ENCODE measurements at places on chromosomes 11 and 22.
A peak's percentile ranks its signal among the peaks of the same experiment; 100 is the strongest.

GRCh38 chr11:75375626-75376025, 23.7 kb upstream of the RPS3 start:
- DNase-seq: no peak

GRCh38 chr11:30260813-30261212, 30.0 kb downstream of the FSHB start:
- DNase-seq: no peak

GRCh38 chr11:13098063-13098462, 88.9 kb downstream of the RASSF10 start:
- peak; percentile 34 for DNase-seq

DNA sequence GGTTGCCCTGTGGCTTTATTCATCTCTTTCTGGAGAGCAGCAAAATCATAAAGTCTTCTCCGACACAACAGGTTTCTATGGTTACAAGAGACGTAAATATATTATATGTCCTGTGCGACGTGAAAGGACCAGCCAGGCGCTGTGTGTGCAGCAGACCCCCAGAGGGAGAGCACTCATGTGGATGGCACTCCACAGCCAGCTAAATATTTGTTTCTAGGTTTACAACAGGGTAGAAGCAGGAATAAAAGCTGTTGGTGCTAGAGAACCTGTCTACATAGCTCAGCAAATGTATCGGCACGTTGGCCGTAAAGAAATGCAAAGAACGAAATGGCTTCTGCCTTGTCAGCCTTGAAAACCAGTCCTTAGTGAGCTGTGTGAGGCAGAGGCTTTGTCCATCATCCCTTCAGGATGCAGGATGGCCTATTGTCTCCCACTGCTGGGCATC, 133.8 kb upstream of the PITPNB start:
- peak; percentile 10 for DNase-seq

DNA sequence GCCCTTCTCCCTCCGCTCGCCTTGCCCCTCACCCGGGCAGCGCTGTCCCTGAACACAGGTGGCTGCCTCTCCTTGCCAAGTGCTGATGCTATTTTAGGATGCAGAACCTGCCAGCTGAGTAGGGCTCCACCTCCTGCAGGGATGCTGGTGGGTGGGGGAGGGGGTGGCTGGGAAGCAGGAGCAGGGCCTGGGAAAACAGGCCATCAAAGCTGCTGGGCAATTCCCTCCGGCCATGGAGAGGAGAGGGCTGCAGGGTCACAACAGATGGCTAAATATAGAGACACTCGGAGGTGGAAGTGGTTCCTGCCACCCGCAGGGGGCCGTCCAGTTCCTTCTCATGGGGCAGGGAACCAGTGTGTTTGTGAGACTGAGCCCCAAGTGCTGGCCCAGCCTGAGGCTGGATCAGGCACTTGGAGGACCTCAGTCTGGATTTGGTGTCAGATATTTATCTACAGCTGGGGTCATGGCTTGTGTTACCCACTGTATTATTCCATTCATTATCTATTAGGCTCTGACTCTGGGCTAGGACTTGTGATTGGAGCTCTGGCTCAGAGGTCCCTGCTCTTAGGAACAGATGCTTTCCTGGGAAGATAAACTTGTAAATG, 59.6 kb downstream of the LRRC32 start:
- no peak for DNase-seq

DNA sequence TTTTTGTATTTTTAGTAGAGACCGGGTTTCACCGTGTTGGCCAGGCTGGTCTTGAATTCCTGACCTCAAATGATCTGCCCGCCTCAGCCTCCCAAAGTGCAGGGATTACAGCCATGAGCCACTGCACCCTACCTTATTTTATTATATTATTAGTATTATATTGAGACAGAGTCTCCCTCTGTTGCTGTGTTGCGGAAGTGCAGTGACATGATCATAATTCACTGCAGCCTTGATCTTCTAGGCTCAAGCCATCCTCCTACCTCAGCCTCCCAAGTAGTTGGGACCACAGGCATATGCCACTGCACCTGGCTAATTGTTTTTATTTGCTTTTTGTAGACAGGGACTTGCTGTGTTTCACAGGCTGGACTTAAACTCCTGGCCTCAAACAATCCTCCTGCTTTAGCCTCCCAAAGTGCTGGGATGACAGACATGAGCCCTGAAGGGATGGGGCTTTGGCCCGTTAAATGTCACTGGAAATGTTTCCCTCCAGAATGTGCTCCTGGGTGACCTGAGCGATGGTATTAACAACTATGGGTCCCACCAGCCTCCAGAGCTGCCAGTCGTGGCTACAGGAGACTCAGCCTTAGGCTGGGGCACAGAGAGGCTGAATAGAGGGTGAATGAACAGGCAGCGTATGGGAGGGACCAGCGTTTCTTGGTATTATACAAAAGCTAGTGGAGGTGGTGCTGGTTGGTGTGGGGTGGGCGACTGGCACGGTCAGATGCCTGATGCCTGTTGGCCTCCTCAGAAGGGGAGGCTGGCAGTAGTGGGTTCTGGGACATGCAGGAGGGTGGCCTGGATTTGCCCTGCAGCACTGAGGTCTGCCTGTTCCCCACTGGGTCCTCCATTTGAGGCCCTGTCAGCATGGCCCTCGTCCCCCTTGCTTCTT, 7.3 kb downstream of the TANGO2 start:
- no peak for DNase-seq

DNA sequence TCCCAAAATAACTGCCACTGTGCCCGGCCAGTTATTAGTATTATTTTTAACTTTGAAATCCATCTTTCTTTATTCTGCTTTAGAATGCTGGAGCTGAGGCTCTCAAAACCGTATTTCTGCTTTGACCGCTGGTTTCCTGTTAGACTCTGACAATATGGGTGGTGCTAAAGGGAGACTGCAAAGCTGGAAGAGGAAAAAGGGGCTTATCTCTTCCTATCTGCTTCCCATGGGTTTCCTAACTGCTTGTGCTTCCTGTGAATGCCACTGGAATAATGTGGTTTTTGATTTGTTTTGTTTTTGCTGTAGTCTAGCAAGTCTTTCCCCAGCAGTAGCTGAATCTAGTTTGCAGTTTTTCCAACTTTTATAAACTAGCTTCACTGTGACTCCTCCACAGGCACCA, 43.6 kb downstream of the XRRA1 start:
- no peak for DNase-seq

GRCh38 chr11:120169981-120170698, 32.2 kb upstream of the TRIM29 start:
- no peak for DNase-seq

- no peak for DNase-seq
Measured at GRCh38 chr11:13686776-13687175, 18.3 kb downstream of the FAR1 start.

- DNase-seq: no peak
Measured at GRCh38 chr22:18968011-18968749, 32.1 kb upstream of the PRODH start.

DNA sequence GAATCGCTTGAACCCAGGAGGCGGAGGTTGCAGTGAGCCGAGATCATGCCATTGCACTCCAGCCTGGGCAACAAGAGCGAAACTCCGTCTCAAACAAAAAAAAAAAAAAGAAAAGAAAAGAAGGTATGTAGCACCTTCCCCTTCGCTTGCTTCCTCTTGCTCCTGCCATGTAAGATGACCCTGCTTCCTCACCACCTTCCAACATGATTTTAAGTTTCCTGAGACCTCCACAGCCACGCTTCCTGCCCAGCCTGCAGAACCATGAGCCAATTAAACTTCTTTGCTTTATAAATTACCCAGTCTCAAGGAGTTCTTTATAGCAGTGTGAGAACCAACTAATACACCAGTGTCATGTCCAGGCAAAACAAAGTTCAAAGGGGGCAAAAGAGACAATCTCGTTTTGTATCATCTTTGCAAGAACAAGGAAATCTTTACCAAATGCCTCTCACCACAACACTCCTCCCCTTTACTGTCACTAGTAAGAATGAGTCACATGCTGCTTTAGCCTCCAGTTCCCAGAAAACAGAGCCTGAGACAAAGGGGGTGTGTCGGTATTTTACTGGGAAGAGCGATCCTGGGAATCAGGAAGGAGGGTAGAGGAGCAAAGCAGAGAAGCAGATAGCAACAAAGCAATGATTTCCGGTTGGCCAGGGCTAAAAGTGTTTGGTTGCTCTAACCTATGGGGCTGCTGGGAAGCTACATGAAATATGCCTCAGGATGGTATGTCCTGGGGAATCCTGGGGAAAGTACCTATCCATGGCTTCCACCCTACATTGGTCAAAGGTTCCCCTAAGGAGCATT, 10.5 kb upstream of the MCHR1 start:
- no peak for DNase-seq

GRCh38 chr22:41177622-41178424, 27.3 kb upstream of the L3MBTL2 start:
- DNase-seq: no peak

DNA sequence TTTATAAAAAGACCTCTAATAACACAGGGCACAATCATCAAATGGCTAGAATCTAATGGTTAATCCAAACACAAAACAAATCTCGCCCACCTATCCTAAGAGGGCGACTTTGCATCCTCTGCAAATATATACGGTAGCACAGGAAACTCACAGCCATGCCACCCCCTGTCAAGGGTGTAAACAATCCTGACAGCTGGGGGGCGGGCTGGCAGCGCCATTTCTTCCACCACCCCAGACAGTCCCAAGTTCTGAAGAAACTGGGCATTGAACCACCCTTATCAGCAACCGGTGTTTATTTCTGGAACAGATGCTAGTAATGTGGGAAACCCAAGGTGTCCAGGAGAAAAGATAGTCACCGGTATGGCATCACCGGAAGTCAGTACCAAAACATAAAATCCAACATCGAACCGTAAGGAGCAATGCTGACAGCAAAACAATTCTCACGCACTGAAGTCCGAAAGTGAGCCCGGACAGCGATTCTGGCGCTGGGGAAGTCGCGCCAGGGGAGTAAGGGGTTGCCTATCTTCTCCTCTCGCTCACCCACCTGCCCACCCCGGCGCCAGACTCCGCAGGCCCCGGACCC, 825 bp downstream of the FBXO3 start:
- no peak for DNase-seq

GRCh38 chr22:45149671-45150070, 14.1 kb upstream of the NUP50 start:
- DNase-seq: no peak

DNA sequence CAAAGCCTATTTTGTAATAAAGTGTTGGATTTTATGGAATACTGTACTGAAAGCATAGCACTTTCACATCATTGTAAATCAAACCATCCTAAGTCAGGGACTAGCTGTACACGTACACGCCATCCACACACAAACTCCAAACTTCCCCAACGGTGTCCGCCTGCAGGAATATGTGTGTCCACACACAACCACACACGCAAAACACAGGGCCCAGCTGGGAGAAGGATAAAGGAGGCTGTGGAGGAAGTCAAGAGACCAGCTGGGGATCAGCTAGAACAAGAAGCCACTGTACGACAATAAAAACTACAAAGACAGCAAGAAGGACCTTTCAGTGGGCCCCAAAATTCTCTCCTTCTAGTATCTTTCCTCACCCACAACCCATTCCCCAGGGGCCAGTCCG, 1.6 kb downstream of the TRIM29 start:
- no peak for DNase-seq

DNA sequence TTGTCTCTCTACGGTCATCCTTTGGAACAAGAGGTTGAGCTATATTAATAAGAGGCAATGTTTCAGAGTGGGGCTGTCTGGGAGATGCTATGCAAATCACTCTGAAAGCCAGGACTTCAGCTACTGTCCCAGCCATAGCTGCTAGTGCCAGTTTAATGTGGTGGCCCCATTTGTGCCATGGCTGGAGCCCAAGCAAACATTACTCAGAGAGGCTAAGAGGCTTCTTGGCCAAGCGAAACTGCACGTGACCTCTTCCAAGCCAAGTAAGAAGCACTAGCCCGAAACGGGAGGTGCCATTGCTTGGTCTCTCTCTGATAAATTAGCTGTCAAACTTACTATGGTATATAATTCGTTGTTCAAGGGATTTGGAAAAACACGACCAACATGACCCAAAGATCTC, 50.4 kb upstream of the TBCEL start:
- DNase-seq: no peak

DNA sequence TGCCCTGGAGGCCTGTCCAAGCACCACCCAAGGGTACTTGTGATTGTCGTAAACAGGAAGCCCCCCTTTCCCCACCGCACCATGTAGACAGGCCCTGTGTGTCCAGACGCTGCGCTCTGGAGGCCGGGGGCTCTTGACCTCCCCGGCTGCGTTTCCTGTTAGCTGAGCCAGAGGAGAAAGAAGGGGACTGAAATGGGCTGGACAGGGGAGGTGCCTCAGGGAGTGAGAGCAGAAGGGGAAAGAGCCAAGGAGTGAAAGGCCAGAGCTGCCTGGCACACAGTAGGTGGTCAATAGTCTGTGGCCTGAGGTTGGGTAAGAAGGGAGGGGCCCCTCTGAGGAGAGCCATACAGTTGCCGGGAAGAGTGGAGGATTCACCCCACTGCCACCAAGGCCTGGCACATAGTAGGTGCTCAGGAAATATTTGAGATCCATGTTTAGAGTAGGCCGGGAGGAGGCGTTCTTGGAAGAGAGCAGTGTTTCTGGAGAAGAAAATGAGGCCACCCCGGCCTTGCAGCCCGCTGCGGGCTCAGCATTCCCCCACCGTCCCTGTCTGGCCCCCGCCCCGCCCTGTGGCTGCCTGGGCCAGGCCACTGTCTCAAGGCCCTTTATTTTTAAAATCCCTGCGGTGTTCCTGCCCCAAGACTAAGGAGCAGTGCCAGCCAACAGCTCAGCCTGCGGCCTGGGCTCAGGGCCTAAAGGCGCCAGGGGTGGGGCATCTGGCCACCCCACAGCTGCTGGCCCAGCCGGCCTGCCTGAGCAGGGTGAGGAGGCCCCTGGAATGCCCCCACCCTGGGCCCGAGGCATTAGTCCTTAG, 13.6 kb upstream of the CDC42EP1 start:
- DNase-seq: no peak

DNA sequence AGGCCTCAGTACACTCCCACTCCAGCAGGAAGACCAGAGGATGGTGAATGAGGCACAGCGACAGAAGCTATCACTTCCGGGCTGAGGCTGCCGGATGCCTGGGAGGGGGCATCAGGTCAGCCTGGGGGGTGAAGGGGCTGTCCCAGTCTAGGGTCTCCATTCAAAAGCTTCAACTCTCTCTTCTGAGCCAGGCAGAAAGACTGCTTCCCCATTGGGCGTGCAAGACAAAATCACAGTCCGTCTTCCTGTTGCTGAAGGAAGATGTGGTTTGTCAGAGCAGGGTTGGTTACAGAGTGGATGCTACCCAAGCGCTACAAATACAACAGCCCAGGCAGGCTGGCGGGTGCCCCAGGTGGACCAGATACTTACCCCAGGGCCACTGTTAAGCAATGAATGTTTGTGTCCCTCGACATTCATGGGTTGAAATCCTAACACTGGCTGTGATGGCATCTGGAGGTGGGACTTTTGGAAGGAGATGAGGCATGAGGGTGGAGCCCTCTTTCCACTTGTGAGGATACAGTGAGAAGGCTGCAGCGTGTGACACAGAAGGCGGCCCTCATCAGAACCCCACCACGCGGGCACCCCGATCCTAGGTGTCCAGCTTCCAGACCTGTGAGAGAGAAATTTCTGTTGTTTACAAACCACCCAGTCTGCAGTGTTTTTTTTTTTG, 12.0 kb downstream of the UPK3A start:
- DNase-seq: no peak

Measured in NCI-H2081 treated with DMSO at 0.1 percent for 48 hours (cell line).